NCI-H774 (cell line): ENCODE measurements at places on chromosomes 2 and 18.
A peak's percentile ranks its signal among the peaks of the same experiment; 100 is the strongest.

- DNase-seq: no peak
Measured at GRCh38 chr2:100046961-100047947, 95.1 kb downstream of the AFF3 start.

DNA sequence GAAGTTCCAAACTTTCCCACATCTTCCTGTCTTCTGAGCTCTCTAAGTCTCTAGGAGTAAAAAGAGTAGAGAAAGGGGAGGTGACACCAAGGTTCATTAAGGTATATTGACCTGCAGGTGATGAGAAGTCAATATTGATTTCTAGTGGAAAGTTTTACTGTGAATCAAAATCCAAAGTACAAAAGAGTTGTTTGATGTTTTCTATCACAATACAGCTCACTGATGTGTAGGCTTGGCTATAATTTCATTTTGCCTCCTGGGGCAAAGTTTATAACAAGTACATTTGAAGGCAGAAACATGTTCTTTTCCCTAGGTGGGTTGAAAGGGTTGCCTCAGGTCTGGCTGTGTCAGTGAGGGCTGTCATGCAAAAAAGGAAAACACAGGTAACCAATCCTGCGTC is 65.2 kb upstream of the LRPPRC start:
- no peak for DNase-seq

GRCh38 chr2:68134120-68134519 is 23.6 kb upstream of the PNO1 start:
- no peak for DNase-seq

DNA sequence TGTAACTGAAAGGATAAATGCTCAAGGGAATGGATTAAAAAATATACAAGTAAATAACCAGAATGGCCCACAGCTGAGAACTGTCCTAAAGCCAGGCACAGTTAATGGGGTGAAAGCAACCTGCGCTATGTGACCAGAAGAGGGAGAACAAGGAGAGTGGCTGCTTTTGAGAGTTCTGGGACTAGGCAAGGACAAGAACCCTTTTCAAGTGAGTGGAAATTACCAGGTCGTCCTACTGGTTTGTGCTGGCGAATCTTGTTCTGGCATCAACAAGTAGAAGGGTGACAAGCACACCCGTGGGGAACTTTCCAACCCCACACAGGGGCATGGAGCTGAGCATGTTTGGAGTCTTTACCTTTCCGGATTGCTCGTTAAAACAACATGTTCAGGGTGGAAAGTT is 82.8 kb downstream of the TMEM17 start:
- DNase-seq: no peak

GRCh38 chr18:3935305-3935704 is 485.3 kb downstream of the TGIF1 start:
- DNase-seq: no peak

- no peak for DNase-seq
Measured at GRCh38 chr18:51519571-51519970, 322.1 kb upstream of the MEX3C start.

GRCh38 chr2:38806015-38806732 is 28.2 kb downstream of the GEMIN6 start:
- DNase-seq: no peak

DNA sequence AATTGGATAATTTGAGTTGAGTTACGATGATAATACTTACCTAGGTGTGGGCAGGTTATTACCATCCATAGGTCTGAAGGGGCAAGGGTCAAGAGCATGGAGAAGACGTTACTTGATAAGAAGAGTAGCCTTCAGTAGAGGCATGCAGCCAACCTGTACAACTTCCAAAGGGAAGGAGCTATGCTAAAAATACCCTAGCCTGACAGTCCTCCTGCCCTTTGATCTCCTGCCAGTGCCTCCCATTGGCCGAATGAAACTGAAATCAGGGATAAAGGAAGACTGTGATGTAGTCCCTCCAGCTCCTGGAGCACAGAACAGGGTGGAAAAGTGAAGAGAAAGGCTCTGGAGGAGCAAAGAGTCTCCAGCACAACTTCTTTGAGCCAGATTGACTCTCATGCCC is 487.4 kb downstream of the ADCYAP1 start:
- no peak for DNase-seq

DNA sequence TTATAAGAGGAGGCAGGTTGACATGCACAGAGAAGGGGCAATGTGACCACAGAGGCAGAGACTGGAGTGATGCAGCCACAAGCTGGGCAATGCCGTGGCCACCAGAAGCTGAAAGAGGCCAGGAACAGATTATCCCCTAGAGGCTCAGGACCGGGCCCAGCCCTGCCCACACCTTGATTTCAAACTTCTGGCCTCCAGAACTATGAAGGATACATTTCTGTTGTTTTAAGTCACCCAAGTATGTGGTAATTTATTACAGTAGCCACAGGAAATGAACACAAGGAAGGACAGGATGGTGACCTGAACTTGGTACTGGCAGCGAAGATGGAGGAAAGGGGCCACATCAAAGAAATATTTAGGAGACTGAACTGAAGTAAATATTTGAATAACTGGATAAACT is 66.8 kb upstream of the RIOK3 start:
- DNase-seq: no peak

- DNase-seq: no peak
Measured at GRCh38 chr2:224999754-225000153, 42.5 kb downstream of the DOCK10 start.

GRCh38 chr2:27885234-27885633 is 5.0 kb downstream of the RBKS start:
- DNase-seq: no peak

DNA sequence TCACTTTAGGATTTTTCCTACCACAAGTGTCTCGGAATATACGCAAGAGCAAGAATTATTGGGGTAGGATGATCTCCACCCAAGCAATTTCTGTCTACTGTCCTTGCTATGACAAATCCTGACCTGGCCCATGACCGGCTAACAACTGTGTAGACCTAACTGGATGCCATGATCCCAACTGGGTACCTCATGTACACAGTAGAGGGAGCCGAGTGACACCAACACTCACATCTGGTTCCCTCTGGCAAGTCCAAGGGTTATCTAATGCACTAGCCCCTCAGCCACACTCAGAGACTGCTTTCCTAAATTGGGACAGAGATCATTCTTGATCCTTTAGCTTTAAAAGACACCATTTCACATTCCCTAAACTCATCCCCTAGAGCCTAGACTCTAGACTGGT is 60.7 kb upstream of the ZNF532 start:
- no peak for DNase-seq

GRCh38 chr2:70702711-70703395 is 65.1 kb downstream of the ADD2 start:
- DNase-seq: no peak

- DNase-seq: no peak
Measured at GRCh38 chr2:200575957-200576356, 9.9 kb upstream of the AOX1 start.

GRCh38 chr2:224973112-224974016 is 68.9 kb downstream of the DOCK10 start:
- DNase-seq: no peak

- peak; percentile 39 for DNase-seq
Measured at GRCh38 chr2:218569038-218569431, 396 bp downstream of the CNOT9 start.

DNA sequence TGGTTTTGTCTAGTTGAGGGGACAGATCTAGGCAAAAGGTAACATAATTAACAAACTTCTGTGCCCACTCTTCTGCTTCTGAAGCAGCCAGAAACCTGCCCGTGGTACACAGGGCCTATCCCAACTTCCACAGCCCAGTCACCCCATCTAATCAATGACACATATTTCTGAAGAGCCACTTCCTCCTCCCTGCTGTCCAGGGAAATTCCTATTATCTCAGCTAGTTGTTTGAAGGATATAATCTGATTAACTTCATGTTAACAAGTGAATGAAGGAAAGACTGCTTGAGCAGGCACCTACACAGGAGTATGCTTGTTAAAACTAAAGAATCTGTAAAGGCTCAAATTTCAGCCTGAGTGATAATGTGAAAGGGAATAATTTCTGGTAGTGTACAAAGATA is 61.4 kb downstream of the CCDC148 start:
- no peak for DNase-seq

DNA sequence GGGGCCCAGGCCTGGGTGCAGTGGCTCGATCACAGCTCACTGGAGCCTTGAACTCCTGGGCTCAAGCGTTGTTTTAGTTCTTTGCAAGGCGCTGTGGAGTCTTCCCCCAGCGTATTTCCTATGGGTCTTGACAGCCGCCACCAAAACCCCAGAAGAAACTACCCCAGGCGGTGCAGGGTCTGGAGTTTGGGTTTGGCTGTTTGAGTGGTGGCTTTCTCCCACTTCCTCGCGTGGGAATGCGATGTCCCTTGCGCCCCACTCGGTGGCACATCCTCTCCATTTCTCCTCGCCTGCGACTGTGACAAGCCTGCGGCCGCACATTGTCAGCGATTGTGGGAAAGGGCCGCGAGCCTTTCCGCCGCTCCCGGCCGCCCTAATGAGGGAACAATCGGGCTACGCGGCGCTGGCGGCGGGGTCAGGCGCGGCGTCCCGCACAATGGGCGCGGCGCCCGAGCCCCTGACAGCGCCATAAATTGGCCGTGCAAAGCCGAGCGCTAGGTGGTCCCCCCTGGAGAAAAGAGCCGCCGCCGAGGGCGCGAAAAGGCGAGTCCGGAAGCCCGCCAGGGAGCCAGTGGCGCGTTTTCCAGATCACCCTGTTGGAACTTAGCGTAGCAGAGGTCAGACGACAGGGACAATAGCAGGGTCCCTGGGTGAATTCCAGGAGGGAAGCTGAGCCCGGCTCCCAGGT is 194.9 kb upstream of the POU3F3 start:
- DNase-seq: no peak

- no peak for DNase-seq
Measured at GRCh38 chr2:122007577-122007976, 252.1 kb downstream of the TSN start.

GRCh38 chr2:45691171-45691999 is 39.9 kb downstream of the PRKCE start:
- DNase-seq: no peak

GRCh38 chr2:86416146-86416545 is 25.0 kb upstream of the KDM3A start:
- no peak for DNase-seq

- no peak for DNase-seq
Measured at GRCh38 chr2:121349721-121350401, 64.9 kb upstream of the TFCP2L1 start.

GRCh38 chr2:46800218-46800617 is 115.4 kb downstream of the MCFD2 start:
- DNase-seq: no peak

- no peak for DNase-seq
Measured at GRCh38 chr2:239360421-239361310, 40.2 kb downstream of the HDAC4 start.

DNA sequence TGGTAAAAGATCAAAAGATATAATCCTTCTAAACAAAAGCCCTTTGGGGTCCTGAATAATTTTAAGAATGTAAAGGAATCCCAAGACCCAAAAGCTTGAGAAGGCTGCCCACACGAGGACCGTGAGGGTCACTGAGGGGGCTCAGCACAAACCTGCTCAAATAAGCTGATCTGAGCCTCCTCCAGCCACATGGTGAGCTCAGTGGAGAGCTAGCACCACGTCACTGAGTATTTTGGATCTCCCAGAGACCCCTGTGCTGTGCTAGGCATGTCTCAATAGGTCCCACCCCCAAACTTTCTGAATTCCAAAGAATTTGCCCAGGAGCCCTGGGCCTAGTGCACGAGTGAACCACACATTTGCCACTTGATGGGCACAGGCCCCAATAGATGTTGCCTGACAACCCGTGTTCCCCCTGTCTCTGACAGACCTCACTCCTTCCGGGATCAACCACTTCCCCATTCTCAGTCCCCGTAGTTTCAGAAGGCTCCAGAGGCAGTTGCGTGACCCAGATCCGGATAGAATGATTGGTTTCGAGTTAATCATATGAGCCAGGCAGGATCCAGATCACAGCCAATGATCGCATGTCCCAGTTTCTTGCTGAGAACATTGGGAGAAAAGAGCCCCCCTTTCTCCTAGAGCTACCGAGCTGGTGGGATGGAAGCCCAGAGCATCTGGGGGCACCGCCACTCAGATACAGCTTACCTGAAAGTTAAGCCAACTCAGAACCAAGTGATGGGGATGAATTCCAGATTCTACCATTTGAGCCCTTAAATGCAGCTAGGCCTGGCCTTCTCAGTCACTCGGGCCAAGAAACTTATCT is 203.8 kb downstream of the TNS1 start:
- no peak for DNase-seq

DNA sequence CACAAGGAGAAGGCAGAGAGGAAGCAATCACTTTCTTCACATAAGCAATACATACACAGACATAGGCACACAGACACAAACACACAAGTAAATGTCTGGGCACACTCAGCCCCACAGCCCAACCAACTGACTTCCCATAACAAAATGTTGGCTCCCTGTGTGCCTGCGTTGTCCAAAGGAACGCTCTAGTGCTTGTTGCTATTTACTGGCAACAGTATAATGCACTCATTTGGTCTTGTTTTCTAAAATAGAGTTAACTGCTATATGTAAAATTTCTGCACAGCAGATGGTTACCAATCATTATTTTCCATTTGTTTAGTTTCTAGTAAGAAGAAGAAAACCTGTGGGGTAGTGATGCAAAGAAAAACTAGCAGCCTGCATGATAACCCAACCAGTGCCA is 16.5 kb downstream of the FIGN start:
- no peak for DNase-seq

GRCh38 chr2:218924757-218925156 is 34.7 kb upstream of the CDK5R2 start:
- DNase-seq: no peak

DNA sequence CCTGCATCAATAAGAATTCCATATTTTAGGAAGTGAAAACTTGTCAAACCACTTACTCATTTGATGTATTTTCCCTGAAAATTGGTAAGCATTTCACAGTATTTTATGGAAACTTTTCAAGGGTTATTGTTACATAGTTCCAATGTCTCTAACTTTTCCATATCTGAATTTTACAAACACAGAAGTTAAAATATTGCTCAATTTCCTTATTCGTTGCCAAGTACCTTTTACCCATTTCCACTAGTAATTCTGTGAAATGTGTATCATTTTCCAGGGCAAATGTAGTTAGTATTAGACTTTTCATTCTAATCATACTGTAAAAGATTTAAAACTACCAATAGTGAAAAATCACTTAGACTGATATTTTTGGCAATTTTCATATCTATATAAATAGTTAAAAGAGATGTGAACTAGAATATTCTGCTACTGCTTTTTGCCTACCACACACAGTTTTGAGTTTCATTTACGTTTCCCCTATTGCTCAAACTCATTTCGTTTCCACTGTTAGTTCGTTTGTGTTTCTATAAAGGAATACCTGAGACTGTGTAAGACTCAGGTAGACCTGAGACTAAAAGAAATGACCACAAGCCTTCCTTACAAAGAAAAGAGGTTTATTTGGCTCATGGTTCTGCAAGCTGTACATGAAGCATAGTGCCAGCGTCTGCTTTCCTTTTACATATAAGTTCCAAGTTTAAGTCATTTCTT is 86.3 kb downstream of the PMS1 start:
- DNase-seq: no peak

- DNase-seq: no peak
Measured at GRCh38 chr2:219186754-219187456, 8.8 kb downstream of the RETREG2 start.

GRCh38 chr2:143482771-143483170 is 353.6 kb downstream of the ARHGAP15 start:
- no peak for DNase-seq

GRCh38 chr18:12072996-12073395 is 20.6 kb upstream of the ANKRD62 start:
- no peak for DNase-seq
